Stimulated activated CD8-positive, alpha-beta memory T cell treated with anti-CD3 and anti-CD28 coated beads, Interleukin-7, amount 100 ng/mL, for 48 hours (primary cell): ENCODE measurements at places on chromosomes 12 and 14.

- no peak for DNase-seq
These were observed 2.1 kb downstream of the CFAP73 start for GRCh38 chr12:113151655-113152054.

DNA sequence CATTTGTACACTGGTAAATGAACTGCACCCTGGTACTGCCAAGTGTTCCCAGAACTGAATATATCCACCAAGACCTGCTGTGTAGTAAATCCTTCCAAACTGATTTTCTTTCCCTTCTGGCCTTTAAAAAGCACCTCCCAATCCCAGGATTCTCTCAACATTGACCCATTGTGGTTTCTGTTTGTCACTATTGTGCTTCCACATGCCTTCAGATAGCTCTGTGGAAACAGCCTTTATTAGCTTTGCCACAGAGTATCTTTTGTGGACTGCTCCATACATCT is 949 bp upstream of the KIF21A start:
- DNase-seq: no peak

GRCh38 chr12:117362391-117362790 is 965 bp upstream of the NOS1 start:
- no peak for DNase-seq

GRCh38 chr12:40946612-40947194 is 241.4 kb upstream of the PDZRN4 start:
- DNase-seq: no peak

DNA sequence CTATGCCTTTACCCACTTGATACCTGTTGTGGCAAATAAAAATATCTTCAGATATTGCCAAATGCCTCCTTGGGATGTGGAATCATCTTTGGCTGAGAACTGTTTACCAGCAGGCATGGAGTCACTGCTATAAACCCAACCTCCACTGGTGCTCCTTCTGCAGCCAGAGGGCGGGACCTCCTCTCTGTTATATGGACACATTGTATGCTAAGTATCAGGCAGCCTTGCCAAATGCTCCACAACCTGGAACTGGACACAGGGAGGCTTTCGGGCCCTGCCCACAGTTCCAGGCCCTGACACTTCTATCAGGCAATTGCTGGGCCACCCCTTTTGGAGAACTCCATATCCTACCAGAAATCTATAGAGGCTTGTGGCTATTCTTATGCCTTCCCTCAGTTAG is 201.0 kb downstream of the TMX1 start:
- no peak for DNase-seq

DNA sequence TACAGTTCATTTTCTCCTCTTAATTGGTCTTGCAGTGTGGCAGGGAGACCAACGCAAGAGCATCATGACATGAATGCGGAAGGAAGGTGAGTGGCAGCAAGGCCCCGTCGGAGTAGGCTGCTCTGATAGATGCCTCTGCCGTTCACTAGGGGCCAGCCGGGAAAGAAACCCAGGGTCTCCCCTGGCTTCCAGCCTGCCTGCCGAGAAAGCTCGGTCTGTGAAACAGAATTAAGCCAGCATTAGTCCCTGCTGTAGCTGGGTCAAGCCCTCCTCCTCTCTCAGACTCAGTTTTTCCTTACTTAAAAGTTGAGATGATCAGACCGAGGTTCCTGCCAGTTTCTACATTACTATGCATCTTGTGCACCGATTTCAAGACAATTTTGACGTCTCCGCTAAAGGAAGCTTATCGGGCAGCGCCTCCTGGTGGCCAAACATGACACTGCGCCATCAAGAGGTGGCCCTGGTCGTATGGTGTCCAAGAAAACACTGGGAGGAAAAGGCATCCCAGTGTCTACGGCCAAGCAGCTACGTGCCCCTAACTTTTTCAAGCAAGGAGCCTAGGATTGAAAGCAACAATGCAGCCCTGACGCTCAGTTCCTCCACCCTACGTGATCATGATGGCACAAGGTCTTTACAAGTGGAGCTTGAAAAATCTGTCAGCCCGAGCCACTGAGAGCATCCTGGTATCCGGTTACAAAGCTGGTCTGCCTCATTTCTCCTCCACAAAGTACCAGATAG is 131.6 kb downstream of the KSR2 start:
- DNase-seq: peak; percentile 57

- DNase-seq: no peak
These were observed 13.0 kb upstream of the FMNL3 start for GRCh38 chr12:49720214-49720613.

DNA sequence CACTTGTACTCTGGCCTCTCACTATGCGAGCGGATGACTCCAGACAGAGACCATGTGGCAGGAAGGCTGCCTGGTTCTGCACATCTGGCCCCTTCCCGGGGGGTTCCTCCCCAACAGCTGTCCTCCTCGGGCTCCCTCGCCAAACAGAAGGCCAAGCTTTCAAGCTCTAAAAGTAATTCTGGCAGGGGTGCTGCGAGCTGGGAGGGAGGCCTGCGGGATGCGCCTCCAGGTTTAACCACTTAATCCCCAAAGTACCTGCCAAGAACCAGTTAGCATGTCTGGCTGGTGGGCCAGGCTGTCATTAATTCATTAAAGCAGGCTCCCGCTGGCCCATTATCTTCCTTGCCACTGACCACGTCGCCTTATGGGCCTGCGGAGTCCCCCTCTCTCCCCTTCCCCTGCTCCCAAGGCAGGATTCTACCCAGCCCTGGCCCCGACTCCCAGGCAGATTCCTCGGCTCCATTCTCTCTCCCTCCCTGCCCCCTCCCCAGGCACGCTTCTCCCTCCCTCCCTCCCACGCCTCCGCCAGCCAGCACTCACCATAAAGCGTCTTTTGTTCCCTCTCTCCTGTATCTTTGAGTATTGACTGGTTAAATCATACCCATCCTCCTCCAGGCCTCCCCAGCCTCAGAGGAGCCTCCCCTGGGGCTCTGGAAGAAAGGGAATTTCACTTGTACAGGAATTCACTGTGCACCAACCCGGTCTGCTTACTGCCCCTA is 4.9 kb downstream of the HRK start:
- DNase-seq: no peak
